ENCODE measurements at places on chromosomes 5 and 9.

GRCh38 chr9:117681888-117682287 lies 22.3 kb upstream of the TLR4 start:
- DNase-seq = no peak

GRCh38 chr5:91269198-91269597 lies 113.9 kb downstream of the ARRDC3 start:
- no peak for DNase-seq

DNA sequence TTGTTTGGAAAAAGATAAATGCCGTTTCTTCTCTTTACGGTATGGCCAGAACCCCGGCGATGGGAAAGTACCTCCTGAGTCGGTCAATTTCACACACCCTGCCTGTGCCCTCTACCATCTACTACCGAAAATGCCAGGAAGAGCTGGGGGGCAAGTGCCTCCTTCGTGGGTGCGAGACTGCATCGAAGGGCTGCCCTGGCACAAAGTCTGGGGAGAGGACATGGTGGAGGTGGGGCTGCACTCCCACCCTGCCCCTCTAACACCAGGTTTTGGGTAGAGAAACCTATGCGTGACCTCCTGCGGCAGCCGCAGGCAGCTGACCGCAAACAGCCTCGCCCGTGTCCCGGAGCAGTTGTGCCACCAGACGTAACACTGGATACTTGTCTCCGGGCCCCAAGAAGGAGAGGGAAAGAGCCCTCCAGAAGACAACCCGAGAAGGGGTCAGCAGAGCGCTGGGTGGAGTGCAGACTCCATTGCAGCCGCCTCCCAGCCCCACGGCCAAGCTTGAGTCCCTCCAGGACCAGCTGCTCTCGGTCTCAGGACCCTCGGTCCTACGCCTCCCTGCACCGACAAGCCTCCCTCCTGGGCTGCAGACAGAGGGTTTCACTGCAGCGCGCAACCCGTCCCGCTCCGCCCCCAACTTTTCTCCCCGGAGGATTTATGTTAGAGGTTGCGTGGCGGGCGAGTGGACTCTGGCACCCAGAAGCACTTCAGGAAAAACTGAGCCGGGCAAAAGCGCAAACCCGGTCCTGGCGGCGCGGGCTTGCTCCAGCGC lies 823 bp upstream of the PRDM6 start:
- DNase-seq = no peak

- no peak for DNase-seq
These were observed 78.6 kb downstream of the PBX3 start for GRCh38 chr9:125825762-125826161.

DNA sequence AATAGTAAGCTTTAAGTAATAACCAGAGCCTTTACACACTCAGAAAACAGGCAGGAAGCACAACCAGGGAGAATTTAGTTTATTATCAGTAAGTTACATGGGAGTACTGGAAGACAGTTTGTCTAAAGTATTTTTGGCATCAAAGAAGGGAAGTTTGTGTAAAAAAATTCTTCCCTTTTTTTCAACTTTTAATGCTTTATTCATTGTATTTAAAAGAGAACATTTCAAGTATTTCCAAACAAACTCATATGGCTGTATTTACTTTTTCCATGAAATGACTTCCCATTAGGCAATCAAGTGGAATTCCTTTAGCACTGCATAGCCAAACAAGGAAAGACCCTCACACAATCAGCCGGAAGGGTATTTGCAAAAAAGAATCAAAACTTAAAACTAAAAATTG lies 26.7 kb downstream of the RNF145 start:
- DNase-seq = no peak

DNA sequence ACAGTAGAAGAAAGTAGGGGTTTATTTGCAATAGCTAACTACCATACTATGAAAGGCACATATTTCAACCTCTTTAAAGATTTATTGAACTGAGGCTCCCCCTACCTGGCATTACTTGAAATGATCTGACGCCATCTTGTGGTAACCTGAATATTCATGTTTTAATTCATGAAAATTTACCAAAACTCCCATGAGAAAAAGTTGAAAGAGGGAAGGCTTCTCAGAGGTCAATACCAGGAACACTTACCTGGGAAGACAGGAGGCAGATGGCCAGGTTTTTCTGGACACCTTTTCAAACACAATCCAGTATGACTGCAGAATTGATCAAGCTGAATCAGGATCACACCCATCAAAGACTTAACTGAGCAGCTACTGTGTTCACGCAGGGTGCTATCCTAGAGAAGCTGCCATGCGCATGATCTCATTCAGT lies 9.4 kb downstream of the PRELID2 start:
- DNase-seq = no peak

DNA sequence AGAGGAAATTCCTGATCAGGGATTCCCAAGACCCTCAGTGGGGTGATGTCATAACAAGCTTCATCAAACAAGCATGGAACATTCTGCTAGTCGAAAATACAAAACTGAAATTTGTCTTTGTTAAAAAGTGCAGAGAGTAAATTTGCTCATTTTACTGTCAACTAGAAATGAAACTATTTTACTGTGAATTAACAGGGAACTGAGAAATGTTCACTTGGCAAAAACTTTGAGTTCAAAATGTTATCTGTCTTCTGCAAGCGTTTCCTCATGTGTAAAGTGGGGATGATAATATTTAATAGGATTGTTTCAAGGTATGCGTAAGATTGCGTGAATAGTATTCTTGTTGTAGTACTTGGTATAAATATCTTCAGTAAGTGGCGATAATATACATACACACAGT lies 45.4 kb downstream of the ALDH1A1 start:
- DNase-seq = no peak

- peak; percentile 95 for DNase-seq
These were observed 25.8 kb upstream of the TRIM32 start for GRCh38 chr9:116661037-116661954.

- DNase-seq = no peak
These were observed 158.1 kb upstream of the IER5L start for GRCh38 chr9:129336130-129336528.

- no peak for DNase-seq
These were observed 269.4 kb upstream of the KLF9 start for GRCh38 chr9:70683841-70684240.

DNA sequence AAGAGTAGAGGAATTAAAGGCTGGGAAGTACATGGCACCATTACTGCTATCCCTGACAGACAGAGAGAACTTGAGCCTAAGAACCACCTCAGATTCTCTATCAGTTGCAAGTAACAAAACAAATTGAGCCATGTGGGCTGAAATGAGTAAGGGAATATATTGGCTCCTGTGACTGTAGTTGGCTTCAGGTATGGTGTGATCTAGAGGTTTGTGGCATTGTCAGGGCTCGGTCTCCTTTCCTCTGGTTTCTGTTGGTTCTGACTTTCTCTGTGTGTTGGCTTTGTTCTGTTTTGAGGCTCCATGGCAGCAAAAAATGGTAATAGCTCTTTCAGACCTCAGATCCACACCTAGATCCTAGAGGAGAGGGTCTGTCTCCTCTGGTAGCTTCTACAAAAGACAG lies 5.7 kb downstream of the GALNT10 start:
- DNase-seq = no peak

- no peak for DNase-seq
These were observed 193.2 kb downstream of the GADD45G start for GRCh38 chr9:89797937-89798455.

DNA sequence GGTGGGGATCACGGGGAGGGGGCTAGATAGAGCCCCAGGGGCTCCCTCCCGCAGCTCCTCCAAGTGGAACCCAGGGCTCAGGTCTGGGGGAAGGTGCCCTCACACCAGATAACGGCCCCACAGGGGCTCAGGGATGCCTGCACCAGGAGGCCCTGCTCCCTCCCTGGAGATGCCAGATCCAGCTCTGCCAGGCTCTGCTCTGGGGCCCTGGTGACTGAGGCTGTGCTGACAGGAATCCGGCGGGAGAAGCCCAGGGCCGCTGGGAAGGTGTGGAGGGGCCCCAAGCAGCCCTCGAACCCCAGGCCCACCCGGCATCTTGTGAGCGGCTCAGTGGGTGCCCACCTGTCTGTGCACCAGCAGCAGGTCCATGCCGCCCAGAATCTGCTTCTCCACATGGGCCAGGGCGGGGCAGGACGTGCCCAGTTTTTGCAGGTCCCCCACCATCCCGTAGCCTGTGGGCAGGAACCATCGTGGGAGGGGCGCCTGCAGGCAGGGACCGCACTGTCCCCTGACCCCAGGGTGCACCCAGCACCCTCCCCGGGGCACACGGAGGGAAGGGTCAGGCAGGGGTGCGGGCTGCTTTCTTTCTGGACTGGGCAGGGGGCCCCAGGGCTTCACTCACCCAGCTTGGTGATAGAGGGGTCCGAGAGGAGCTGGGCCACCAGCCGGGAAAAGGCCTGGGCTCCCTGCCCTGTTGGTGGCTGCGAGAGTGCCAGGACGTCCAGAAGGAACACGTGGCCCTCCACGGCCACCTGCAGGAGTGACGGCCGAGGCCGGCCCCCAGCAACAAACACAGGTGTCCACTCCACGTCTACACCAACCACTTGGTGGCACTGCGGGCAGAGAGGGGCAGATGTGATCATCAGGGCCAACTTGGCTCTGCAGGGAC lies 48.9 kb upstream of the NRARP start:
- DNase-seq = no peak

DNA sequence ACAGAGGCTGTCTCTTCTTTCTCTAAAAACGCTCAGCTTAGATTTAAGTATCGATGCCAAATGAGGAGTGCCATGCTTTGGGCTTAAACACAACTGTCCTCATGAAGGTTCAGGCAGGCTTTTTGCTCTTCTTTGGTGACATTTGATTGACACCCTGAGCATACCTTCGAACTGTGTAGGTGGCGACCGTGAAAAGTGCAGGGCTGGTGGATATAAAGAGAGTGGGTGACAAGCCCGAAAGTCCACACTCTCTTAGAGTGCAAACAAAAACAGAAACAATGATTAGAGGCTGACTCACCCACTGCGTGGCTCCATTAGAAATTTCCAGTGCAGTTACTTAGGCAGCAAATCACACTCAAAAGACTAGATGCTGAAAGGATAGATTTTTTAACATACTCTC lies 141.7 kb downstream of the SYK start:
- DNase-seq = no peak

DNA sequence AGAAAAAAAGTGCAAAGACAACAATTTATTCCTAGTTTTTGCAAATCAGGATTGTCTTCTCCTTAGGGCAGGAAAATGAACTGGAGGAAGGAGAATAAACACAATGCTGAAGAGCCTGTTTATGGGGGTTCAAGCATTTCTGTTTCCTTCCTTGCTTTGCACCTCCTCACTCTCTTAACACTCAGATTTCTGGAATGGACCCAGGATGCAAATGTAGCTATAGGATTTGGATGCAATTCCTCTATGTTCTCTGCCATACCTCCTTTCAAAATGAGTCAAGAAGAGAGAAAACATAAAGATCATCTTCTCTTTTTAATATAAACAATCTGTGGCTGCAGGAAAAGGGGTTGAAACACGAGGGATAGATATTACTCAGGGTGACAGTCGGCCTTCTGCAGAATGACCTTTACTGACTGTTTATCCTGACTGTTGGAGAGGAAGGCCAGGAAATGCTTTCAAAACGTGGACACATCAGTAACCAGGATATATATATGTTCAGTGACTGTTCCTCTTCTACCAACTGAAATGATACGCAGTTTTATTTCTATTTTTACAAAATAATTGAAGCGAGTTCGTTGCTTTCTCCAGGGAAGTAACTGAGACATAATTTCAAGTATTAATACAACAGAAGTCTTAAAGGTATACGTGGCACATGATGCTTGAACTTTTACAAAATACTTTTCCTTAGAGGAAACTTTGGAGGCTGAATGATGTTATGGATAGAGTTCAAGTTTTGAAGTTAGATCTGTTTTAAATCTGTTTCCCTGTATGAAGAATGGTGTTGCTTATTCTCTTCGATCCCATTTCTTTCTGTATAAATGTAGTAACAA lies 44.4 kb downstream of the ACTBL2 start:
- DNase-seq = no peak

DNA sequence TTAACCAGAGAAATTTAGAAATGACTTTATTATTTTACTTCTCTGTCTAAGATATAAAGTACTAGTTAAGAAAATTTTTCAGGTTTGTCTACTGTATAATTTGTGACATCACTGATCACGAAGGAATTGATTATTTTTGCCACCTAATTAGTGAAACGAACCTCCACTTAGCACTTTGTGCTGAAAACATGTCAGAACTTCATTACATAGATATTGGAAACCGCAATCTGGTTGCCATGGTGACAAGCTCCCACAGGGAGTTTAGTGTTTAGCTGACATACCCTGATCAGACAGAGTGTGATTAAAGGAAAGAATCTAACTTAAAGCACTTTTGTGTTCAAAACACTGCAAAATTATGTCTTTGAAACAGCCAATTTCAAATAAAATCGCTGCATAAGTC lies 668.4 kb upstream of the CCNG1 start:
- DNase-seq = no peak

DNA sequence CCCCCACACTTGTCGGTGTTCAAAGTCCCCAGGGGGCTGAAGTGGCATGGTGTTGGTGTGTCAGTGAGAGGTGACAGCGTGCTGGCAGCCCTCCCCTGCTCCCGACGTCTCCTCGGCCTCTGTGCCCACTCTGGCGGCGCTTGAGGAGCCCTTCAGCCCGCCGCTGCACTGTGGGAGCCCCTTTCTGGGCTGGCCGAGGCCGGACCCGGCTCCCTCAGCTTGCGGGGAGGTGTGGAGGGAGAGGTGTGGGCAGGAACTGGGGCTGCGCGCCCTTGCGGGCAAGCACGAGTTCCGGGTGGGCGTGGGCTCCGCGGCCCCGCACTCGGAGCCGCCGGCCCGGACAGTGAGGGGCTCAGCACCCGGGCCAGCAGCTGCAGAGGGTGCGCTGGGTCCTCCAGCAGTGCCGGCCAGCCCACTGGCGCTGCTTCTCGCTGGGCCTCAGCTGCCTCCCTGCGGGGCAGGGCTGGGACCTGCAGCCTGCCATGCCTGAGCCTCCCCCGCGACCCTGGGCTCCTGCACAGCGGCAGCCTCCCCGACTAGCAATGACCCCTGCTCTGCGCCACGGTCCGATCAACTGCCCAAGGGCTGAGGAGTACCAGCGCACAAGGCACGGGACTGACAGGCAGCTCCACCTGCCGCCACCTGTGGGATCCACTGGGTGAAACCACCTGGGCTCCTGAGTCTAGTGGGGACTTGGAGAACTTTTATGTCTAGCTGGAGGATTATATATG lies 224.1 kb upstream of the RIOK2 start:
- no peak for DNase-seq

GRCh38 chr9:15010581-15010980 lies 100.4 kb upstream of the FREM1 start:
- DNase-seq = no peak

GRCh38 chr9:36731068-36731956 lies 158.6 kb downstream of the MELK start:
- no peak for DNase-seq

- no peak for DNase-seq
These were observed 96.4 kb downstream of the GNAQ start for GRCh38 chr9:77935211-77935610.

DNA sequence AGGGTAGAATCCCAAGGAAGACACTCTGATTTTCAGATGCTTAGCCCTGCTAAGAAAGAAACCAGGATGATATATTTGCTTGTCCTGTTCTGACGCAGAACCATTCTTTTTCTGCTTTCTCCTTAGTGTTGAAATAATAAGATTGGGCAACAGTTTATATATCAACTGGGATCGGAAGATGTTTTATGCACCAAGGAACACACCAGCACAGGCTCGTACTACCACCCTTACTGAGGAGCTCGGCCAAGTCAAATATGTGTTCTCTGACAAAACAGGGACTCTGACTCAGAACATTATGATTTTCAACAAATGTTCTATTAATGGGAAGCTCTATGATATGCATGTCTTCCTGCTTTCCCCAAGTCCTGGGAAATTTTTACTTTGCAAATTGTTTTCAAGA lies 19.0 kb upstream of the RUSC2 start:
- DNase-seq = no peak

Data from COLO829 (cell line).